ENCODE measurements at places on chromosomes 16 and 17. TPM values are rescaled to one million over a fixed set of nuclear protein-coding genes. Genes with fewer than 3 reads are reported as not detected.

CHTF8 gene
- total RNA-seq = 45.7 TPM

CENPT gene
- 68.6 TPM for total RNA-seq

GRCh38 chr16:89853306-89853993, 19.9 kb upstream of the TCF25 start:
- no peaks in the 10 kb centered on the region for H3K4me1 ChIP-seq
- H3K27ac ChIP-seq = no peak overlapping the region
- DNase-seq = no peak
- H3K27me3 ChIP-seq = no peaks in the 10 kb centered on the region

DNA sequence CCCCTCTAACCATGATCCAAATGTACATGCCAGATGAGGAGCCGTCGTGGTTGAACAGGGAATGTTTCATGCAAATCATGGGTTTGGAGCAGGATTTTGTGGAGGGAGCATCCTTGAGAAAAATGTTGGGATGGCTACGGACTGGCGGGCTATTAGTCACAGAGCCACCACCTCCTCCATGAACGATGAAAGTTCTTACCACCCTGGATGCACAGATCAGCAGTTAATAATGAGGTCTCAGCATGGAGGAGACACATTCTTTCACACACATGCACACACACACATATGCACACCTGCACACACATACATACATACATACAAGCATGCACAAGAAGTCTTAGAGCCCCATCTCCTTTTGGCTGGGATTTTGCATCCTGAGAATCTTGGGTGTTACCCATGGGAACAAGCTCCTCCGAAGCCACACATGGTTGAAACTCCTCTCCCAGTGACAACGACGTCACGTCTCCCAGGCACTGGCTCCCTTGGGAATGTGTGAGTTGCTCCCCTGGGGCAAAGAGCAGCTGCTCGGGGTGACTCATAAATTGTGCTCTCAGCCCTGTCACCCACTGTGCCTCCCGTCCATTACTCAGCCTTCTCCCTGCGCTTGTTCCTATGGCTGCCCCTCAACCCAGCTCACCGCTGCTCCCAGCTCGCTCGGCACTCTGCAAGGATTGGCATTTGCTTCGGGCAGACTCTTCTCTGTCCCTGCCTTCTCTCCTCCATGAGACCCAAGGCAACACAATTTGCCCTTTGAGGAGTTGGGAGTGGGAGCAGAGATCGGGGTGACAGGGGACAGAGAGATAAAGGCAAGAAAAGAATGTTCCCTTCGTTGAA, 344.6 kb downstream of the SOX9 start:
- H3K4me1 ChIP-seq = no peaks in the 10 kb centered on the region
- H3K36me3 ChIP-seq = no peaks in the 10 kb centered on the region
- no peaks in the 10 kb centered on the region for H3K27me3 ChIP-seq
- DNase-seq = no peak
- H3K4me3 ChIP-seq = no peak overlapping the region

PRSS8 gene
- total RNA-seq = not detected

DNA sequence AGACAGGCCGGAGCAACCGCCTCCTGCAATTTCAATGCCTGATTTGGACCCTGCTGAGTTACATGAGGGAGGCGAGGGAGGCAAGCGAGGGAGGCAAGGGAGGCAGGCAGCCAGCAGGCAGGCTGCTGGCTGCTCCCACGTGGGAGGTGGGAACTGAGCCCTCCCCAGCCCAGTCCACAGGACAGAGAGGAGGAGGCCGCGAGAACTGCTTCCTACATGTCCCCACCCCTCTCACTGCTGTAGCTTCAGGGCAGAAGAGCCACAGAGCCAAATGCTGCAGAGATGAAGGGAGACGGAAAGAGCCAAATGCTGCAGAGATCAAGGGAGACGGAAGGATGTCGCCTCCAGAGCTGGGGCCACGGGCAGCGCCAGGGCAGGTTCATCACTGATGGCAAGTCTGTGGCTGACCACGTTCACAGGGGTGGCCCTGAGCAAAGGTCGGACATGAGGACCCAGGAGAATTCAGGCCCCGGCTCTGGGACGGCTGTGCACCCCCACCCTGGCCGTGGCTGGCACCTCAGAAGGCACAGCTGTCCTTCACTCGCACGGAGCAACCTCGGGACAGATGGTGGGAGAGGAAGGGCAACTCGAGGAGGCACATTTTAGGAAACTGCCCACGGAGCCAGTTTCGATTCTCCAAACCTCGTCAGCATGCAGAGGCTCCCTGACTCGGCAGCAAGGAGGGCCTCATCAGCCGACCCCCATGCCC, 21.5 kb downstream of the RPH3AL start:
- peaks cover 17% of the 10 kb centered on the region for H3K4me1 ChIP-seq
- H3K4me3 ChIP-seq = no peak overlapping the region
- H3K27ac ChIP-seq = no peak overlapping the region

GRCh38 chr17:62739645-62740388, 68.3 kb downstream of the MARCHF10 start:
- no peaks in the 10 kb centered on the region for H3K27me3 ChIP-seq
- no peaks in the 10 kb centered on the region for H3K36me3 ChIP-seq
- H3K27ac ChIP-seq = no peak overlapping the region
- no peak overlapping the region for H3K4me3 ChIP-seq

GAS2L2 gene
- not detected for total RNA-seq

CNGB1 gene
- total RNA-seq = not detected
